ENCODE measurements at places on chromosomes 7 and 10.

- DNase-seq: no peak
Observed at GRCh38 chr7:98629001-98629431, 11.9 kb downstream of the NPTX2 start.

- no peak for DNase-seq
Observed at GRCh38 chr7:29642494-29643155, 79.0 kb downstream of the PRR15 start.

DNA sequence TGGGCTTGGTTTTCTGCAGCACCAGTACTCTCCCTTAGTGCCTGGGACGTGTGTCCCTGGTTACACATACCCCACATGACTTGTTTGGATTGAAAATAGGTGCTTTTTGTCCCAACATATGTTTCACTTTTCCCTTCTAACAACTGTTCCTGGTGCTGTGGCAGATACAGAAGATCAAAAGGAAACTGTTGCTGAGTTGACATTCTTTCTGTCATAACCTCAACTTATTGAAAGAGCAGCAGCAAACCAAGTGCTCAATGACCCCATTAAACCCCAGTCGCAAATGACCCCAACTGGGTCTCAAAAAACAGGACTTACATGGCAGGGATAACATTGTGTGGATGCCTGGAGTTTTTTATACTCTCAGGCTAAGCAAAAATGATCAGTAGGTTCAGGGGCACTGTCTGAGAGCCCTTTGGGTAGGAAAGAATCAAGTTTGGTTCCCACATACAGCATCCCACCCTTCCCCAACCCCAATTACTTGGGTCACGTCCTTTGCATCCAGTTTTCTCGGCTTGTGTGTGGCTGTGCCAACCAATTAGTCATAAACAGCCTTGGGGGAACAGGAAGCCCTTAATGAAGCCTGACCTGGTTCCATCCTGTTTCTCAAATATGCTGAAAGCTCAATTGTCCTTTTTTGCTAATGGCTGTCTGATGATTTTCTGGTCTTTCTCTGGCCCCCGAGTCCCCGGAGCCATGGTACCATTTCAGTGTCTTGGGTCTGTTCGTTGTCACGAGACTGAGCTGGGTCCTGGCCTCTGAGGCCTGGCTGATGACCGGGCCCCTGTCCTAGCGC is 4.9 kb downstream of the HKDC1 start:
- no peak for DNase-seq

GRCh38 chr7:33101906-33102305 is 7.3 kb downstream of the RP9 start:
- no peak for DNase-seq

- DNase-seq: peak; percentile 76
Observed at GRCh38 chr7:36390199-36391090, 783 bp downstream of the ANLN start.

DNA sequence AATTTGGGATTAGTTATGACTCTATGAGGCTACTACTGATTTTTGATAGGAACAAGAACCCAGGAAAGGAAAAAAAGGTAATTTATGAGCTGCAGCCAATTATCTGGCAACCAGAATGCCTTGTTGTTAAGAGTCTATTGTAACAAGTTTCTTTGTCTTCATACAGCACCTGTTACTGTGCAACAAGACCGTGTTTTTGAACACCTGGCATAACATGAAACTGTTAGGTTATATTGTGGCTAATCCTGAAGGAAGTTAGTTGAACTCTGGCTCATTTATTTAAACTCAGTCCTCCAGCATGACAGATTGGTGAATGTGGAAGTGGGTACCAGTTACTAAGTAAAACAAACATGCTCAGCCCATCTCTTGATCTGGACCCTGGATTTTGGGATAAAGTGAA is 33.0 kb downstream of the RALA start:
- DNase-seq: no peak

DNA sequence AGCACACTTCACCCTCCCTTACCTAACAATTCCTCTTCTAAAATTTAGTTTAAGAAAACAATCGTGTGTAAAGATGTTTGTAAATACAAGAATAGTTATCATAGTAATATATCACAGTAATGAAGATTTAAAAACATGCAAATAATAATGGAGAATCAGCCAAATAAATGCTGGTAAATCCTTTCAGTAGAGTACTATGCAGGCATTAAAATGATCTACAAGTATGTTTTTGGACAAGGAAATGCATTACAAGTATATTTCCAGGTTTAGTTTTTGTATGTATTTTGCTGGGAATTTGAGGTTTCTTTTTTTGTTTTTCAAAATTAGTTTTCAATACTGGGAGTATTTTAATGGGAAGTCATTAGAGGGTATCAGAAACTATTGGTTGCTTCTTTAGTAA is 22.7 kb downstream of the TPST1 start:
- no peak for DNase-seq

GRCh38 chr7:100598425-100598824 is 3.7 kb upstream of the PCOLCE start:
- DNase-seq: no peak

DNA sequence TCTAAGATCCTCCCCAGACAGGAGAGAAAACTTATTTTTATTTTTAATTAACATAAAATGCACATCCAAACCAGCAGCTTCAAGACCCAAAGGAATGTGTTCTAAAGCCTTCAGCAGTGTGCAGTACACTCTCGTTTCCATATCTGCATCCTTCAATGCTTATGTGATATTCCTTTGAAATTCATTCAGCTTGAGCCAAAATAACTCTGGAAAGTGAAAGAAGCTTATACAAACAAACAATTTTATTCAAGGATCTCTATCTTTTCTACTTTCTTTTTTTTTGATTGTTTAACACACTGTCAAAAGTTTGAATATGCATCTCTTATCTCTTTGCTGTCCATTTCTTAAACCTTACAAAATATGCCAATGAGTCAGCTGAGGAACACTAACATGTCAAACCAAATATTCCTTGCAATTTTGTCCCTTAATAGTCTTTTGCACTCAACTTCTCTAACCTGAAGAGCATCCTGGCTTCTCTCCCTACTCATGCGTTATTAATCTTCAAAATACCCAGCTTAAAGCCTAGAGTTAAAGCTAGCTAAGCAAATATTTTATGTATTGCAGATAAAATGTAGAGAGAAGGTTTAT is 124.3 kb downstream of the THSD7A start:
- DNase-seq: no peak

DNA sequence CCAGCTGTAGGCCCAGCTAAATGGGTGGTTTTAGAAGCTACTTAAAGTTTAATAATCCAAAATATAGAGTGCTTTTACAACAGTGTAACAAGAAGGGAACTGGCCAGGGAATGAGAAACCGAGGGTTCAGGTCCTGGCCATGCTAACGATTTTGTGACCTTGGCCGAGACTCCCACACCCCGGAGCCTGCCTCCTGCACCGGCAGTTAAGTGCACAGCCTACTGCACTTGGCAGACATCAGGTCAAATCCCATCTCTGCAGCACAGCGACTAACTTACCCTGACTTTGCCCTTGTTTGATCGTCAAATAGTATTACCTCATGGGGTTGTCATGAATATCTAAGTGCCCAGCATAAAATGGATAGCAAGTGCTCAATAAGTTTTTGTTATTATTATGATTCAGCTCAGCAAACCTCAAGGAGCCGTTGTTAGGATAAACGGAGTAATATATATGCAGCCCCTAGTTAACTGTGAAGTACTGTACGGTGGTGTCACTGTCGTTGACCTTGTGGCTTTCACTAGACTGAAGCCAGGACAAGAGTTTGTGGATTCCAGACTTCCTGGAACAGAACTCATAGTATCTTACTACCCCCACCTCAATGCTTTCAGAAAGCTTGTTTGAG is 35.5 kb downstream of the LYZL1 start:
- DNase-seq: no peak

GRCh38 chr10:12405342-12406320 is 56.3 kb downstream of the CAMK1D start:
- no peak for DNase-seq

DNA sequence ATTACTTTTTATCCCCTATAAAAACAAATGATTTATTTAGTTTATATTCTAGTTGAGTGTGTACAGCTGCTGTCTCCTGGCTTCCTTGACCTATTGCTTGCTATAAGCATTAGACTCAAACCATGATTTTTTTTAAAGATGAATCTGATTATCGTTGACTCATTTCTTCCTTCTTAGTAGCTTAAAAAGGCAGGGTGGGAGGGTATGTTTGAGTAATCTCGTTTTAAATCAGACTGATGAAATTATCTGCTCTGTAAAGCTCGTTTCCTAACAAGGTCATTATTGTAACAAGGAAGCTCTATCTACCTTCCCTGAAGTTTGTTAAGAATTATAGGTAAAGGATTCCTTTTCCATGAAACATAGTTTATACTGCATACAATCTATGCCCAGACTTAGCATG is 276.3 kb upstream of the KCND2 start:
- DNase-seq: no peak

DNA sequence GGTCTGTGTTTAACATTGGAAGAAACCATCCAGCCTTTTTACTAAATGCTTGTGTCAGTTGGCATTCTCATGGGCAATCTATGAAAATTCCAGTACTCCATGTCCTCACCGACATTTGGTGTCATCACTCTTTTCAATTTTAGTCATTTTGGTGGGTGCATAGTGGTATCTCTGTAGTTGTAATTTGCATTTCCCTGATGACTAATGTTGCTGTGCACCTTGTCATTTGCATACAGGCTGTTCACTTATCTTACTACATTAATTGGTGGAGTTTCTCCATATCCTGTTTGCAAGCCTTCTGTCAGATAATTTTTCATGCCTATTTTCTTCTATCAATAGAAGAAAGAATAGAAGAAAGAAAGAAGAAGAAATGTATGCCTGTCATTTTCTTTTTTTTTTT is 73.7 kb downstream of the PLPP4 start:
- DNase-seq: no peak

DNA sequence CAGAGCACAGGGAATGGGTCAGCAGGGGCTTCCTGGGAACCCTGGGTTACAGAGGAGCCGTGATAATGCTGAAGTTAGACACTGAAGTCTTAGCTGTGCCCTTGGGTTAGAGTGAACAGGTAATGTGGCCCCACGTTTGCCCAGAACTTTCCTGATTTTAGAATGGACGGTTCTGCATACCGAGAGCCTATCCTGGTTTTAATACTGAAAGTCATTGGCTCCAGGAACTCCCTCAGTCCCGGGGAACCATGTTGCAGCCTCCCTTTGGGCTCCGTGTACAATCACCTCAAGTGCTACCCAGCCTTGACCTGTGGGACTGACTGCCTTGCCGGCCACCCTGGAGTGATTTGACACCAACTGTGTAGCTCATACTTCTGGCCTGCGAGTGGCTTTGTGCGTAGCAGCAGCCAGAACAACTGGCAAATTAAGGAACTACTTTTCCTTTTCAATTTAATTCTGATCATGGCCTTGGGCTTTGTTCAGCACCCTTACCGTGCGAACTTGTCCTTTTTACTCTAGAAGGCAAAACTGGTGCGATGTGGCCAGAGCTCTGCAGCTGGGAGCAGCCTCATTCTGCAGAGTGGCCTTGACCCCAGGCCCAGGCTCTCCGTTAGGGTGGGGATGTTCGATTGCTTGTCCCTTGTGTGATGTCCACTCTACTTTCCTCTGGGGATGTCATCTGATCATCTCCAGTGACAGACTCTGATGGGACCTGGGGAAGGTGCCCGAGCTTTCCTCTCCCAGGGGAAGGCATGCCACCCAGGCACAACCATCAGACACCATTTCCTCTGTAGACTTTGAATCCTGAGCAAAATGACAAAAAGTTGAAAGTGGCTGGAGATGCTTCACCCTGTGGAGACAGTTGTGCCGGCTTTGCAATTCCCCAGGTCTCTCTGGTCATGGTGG is 265.9 kb downstream of the GLRX3 start:
- no peak for DNase-seq

DNA sequence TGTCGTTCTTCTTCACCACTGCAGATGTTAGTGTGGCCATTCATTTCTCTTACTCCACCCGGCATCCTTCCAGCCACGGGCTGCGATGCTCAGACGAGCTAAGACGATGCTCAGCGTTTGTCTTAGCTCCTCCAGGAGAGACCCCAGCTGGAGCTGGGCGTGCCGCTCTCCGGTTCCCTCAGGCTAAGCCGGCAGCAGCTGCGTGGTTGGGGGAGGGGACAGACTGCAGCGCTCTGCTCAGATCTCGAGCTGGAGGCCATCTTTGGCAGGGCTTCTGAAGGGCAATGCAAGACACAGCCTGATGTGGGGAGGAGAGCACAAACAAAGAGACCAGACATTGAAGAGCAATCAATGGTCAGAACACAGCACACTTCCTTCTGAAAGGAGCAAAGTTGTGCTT is 4.8 kb downstream of the INA start:
- DNase-seq: no peak

DNA sequence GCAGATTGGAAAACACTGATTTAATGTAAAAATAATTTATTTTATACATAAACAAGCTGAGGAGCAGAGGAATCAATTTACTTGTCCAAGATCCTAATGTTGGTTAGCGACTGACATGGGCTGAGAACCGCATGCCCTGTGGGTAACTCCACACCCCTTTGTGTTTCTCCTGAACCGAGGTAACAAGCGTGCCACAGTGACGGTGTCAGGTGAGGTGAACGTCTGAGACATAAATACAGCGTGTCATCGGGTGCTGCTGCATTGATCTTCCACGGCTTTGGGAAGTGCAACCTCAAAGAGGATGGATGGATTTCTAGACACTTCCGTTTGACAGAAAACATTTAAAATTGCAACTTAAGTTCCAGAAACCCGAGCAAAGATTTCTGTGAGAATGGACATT is 386.8 kb upstream of the ADARB2 start:
- DNase-seq: no peak

DNA sequence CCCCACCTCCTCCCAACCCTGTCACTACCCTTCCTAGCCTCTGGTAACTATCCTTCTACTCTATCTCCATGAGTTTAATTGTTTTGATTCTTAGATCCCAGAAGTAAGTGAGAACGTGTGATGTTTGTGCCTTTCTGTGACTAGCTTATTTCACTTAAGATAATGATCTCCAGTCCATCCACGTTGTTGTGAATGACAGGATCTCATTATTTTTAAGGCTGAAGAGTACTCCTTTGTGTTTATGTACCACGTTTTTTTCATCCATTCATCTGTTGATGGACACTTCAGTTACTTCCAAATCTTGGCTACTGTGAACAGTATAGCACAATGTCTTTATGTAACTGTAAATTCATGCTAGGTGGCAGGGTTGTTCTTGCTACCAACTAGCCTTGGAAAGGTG is 461.6 kb downstream of the PLXDC2 start:
- DNase-seq: no peak

- no peak for DNase-seq
Observed at GRCh38 chr7:69105092-69105491, 493.2 kb upstream of the AUTS2 start.

GRCh38 chr10:36888925-36889573 is 236.3 kb upstream of the ANKRD30A start:
- DNase-seq: no peak

GRCh38 chr7:125563557-125563956 is 633.9 kb upstream of the POT1 start:
- DNase-seq: no peak

- no peak for DNase-seq
Observed at GRCh38 chr10:63300801-63301200, 165.0 kb downstream of the JMJD1C start.

DNA sequence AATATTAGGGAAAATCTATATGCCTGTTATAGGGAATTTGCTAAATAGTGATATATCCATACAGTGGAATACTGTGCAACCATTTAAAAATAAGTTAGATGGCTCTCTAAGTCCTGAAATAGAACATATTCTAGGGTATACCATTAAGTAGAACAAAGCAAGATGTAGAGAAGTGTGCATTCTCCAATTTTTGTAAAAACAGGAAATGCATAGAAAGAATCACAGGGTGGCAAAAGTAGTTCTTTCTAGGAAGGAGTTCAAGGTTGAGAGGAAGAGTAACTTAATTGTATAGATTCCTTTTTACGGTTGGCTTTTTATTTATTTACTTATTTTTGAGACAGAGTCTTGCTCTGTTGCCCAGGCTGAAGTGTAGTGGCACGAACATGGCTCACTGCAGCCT is 43.7 kb downstream of the ADD3 start:
- no peak for DNase-seq

- no peak for DNase-seq
Observed at GRCh38 chr10:4512671-4513240, 313.3 kb upstream of the AKR1E2 start.
